ENCODE measurements at places on chromosomes 11 and 22.

DNA sequence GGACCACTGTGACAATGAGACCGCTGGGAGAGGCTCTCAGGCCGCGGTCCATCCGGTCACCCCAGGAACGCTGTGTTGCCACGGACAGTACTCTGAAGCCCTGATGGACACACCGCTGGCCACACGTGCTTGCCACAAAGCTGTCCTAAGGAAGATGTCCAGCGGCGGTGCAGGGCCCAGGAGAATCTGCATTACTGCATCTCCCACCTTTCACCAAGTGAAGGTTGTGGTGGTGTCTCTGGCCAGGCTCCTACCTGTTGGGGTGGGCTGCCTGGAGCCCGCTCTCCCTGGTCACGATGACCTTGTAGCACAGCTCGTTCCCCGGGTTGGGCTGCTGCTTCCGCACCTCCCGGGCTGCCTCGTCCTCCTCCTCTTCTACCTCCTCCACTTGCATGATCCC lies 4.2 kb downstream of the TTLL12 start:
- DNase-seq: no peak

DNA sequence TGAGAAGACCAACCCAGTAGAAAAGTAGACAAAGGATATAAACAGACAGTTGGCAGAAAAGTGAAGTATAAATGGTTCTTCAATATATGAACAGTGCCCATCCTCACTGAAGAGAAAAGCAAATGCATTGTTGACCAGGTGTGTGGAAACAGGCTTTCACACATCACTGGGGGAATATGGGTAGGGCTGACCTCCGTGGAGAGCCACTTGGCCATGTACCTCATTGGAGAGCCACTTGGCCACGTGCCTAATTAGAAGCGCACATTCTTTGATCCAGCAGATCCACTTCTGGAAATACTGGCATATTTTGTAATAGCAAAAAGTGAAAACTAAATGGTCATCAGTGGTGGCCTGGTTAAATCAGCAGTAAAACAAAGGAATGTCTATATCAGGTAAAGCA lies 43.2 kb downstream of the PPP6R3 start:
- DNase-seq: no peak

DNA sequence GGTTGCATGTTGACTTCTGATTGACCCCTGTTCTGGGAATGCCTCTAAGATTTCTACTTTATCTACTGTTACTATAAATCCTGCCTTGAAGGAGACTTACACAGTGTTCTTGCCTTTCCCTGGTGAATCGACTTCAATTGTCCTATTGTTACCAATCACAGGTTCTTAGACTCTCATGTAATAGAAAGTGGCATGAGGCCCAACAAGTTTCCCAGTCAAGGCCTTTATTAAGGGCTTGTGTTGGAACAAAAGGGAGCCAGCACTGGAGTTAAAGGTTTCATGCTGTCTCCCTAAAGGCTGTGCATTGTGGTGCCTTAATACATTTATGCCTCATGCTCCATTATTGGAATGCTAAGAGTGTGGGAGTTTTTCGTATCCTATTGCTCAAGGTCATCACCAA lies 23.3 kb downstream of the MS4A2 start:
- DNase-seq: no peak

- no peak for DNase-seq
Measured at GRCh38 chr11:18066626-18067025, 20.6 kb upstream of the TPH1 start.

GRCh38 chr11:10410844-10411200 lies 44.2 kb upstream of the AMPD3 start:
- DNase-seq: no peak

- DNase-seq: no peak
Measured at GRCh38 chr22:28316014-28316413, 363.6 kb downstream of the TTC28 start.
